GM12891 (cell line): ENCODE measurements at places on chromosomes 5 and 9.

DNA sequence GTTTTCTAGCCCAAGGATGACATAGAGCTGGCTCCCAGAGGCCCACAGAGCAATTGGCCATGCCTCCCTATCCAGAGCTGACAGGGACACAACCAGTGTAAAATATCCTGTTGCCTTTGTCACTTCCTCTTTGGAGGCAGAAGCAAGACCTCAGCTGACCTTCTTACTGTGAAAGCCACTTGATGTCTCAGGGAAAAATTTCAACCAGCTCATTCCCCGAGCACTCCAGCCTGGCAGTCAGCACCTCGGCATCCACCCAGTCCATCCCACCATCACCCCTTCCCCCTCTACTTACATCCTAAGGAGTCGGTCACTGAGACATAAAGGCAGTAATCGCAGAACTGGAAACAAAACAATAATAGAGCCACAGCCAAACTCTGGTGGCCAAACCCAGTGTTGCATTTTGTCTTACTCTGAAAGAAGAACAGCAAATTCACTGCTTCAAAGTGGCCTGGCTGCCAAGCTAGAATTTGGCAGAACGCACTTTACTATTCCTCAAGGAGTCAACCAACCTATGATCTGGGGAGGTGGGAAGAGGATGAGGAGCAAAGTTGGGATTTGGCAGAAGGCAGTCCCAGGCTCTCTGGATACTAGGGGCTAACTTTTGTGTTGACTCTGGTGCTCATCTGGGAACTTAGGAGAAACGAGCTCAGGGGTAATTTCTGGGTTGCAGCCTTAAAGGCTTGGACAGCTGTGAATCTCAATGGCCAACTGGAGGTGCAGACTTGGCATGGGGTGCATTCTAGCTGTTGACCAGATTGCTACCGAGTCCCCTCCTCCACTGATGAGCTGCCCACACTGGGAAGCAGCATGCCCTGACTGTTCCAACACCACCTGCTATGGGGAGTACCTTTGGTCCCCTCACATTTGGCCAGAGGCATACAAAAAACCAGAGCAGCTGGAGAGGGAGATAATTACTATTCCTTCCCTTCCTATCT lies 13.6 kb downstream of the NIPAL4 start:
- DNase-seq: no peak

DNA sequence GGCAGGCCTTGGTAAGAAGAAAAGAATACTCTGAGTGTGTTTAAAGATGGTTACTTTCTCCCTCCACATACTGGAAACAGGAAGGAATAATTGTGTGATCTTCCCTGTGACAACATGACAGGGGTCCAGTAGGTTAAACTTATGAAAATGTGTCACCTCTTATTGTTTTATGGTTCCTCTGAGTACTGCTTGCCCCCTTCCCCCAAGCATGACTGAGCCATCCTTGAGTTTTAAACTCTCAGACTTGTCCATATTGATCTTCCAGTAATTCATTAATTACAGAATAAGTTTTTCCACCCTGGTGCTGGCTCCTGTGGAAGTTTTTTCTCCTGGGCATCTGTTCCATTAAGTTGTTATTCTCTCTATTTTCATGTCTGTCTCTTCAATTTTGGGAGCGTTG lies 95.8 kb downstream of the CNTLN start:
- no peak for DNase-seq

DNA sequence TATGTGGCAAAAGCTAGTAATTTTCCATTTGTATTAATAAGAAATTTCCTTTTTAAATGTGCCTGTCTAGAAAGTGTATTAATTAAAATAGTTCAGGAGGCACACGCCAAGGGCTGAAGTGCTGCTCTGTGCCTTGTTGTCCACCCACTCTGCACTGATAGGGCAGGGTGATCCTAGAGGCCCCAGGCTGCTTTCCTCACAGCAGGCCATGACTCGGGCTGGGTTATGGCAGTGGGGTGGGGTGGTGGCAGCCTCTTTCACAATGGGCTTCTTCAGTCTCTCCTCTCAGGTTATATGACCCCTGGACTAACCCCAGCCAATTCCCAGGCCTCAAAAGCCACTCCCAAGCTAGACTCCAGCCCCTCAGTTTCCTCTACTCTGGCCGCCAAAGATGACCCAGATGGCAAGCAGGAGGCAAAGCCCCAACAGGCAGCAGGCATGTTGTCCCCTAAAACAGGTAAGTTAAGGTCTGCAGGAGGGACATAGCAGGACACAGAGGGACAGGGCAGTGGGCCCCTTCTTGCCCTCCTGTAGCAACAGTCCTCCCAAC lies 19.5 kb downstream of the CD74 start:
- no peak for DNase-seq

- no peak for DNase-seq
These were observed 176.1 kb downstream of the ISL1 start for GRCh38 chr5:51559339-51559738.

DNA sequence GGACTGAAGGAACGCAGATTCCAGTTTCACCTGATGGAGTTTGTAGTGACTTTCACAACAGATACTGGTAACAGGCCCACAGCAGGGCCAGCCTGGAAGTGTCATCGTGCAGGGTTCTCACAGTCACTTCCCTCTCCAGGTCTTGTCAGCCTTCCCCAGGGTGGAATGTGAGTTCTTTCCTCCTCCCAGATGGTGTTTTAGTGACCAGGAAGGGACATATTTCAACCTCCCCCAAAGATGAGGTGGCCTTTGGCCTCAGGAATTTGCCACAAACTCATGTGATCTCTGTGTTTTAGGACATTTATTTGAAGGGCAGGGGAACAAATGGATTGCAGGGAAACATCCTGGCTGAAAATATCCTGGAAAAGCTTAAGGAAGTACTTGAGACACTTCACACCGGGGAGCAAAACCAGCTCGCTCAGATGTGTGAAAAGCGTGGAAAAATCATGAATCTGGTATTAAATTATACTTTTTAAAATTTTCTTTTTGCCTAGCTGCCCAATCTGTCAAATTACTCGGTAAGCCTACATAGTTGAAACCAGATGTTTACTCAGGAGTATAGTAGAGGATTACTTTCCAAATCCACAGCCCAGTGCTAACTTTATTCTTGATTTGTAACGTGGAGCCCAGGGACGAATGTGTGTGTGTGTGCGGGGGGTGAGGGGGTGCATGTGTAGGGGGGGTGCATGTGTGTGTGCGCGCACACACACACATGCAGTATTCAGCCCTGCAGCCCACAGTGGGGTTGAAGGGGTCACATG lies 66.8 kb downstream of the PTPDC1 start:
- DNase-seq: no peak

- no peak for DNase-seq
These were observed 60.1 kb downstream of the GTF3C4 start for GRCh38 chr9:132730054-132731033.

- DNase-seq: peak; percentile 30
These were observed 22.5 kb upstream of the RAD23B start for GRCh38 chr9:107260437-107261081.

- no peak for DNase-seq
These were observed 372.7 kb downstream of the TMEM38B start for GRCh38 chr9:106066940-106067524.

DNA sequence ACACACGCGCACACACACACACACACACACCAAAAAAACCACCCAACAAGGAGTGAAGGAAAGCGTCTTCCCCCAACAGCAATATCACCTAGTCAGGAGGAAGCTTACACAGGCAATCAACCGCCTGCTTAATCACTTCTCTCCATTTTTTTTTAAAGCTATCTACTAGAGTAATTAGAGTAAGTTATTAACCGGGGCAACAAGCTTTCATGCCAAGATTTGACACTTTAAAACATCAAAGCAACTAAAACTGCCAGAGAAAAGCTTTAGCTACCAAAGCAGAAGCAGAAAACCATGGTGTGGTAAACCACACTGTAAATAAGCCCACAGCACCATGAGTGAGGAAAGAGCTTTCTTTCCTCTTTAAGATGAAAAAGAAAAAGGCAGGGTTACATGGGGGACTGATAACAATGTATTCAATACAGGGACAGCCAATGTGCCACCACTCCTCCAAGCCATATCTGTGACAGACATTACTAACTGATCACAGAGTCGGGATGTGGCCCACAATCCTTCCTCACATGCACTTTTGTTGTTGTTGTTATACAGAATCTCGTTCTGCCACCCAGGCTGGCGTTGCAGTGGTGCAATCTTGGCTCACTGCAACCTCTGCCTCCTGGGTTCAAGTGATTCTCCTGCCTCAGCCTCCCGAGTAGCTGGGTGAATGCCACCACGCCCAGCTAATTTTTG lies 282.1 kb downstream of the CRB2 start:
- no peak for DNase-seq

DNA sequence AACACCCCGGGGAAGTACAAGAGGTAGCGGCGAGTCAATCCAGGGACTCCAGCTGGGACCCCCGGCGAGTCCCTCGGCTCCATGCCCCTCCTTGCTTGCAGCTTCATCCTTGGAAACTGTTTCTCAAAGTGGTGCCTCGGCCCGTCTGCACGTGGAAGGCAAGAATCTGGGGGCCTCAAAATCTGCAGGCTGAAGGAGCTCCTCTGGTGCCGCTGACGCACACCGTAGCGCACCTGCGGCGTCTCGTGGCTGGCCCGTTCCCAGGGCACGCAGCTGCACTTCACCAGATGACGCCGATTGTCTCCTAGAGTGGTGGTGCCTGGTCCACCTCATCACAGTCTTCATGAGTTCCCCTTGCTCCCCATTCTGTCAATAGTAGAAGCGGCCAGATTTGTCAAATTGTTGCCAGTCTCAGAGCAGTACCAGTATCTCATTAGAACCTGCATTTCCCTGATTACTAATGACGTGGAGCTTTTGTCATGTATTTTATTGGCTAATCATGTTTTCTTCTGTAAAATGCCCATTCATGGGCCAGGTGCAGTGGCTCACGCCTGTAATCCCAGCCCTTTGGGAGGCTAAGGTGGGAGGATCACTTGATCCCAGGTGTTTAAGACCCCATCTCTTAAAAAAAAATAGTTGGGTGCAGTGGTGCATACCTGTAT lies 38.6 kb downstream of the GTF3C4 start:
- DNase-seq: no peak

GRCh38 chr5:40402007-40402364 lies 277.7 kb upstream of the PTGER4 start:
- no peak for DNase-seq

DNA sequence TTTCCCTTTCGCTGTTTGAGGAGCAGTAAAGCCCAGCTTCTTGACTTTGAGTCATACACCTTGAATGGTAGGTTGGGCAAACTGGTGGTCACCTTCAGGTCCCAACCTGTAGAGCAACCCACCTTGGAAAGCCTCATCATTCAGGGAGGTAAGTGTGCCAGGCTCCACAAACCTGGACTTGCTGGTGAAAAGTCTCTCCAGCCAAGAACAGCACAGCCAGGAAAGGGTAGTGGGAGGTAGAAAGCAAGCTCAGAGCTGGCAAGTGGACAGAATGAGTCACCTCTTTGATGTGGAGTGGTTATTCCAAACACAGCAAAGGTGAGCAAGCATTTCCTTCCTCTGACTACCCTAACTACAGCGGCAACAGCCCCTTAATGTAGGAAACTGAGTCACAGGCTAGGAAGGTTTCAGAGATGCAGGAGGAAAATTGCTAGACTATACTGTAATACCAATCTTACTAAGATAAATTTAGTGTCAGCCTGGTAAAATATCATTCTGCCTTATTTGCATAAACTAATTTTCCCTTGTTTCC lies 117.5 kb upstream of the MTAP start:
- DNase-seq: no peak

DNA sequence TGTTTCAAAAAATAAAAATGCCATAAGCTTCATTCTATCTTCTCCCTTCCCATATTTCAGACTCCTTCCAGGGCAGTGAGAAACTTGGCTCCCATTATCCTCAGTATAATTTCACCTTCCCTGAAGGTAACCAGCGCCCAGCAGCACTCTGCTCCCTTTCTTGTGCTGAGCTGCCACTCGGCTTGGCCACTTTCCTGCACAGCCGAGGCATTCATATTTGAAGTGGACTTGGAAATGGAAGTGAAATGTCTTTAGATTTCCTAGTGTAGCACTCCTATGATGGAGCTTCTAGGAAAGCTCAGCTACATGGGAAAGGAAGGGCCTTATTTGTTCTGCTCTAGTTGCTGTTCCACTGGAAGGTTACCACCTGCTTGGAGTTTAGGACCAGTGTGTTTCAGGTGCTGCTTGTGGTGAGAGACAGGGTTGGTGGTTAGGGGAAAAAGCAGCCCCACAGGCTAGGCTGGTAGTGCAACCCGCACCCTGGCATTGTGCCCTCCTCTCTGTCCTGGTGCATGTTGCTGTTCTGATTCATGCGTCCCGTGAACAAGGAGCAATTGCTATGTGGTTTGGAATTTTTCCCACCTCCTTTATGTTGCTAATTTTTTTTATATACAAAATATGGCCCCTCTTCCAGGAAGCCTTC lies 53.8 kb downstream of the RAD23B start:
- DNase-seq: no peak

GRCh38 chr5:50724-51499 lies 41.1 kb upstream of the PLEKHG4B start:
- DNase-seq: no peak

GRCh38 chr5:40904205-40904993 lies 4.9 kb upstream of the C7 start:
- peak; percentile 32 for DNase-seq

- DNase-seq: no peak
These were observed 78.8 kb upstream of the CTSL start for GRCh38 chr9:87647114-87647513.

- no peak for DNase-seq
These were observed at the start of gene NR2F1 for GRCh38 chr5:93582677-93583438. Gene NR2F1, plus strand, starts transcription at chr5:93583222. Its CDS starts 1,802 bp downstream, at chr5:93585024.

- no peak for DNase-seq
These were observed 80.0 kb upstream of the NFIL3 start for GRCh38 chr9:91503673-91504081.

DNA sequence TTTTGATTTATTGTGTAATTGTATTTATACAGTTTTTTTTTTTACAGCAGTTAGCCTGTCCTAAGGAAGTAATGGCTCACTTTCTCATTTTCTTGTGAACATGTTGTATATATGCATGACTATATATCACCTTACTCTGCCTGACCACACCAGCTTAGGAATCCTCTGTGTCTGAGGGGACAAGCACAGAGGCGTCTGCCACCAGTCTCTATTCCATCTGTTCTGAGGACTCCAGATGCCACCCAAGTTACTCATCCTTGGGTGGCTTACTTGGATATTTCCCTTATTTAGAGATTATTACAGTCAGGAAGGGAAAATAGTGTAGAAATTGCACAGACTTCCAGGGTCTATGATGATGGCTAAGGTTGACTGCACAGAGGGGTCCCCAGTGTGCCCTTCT lies 256.3 kb upstream of the C9orf72 start:
- no peak for DNase-seq

GRCh38 chr9:91577633-91578061 lies 154.0 kb upstream of the NFIL3 start:
- no peak for DNase-seq
